Fibroblast of skin of right biceps (primary cell): ENCODE measurements at places on chromosomes 6 and 20.

- DNase-seq: peak; percentile 69
Observed at GRCh38 chr6:42197555-42198362, 3.0 kb upstream of the GUCA1B start.

- peak; percentile 28 for DNase-seq
Observed at GRCh38 chr6:84220809-84221409, 6.5 kb downstream of the CEP162 start.

DNA sequence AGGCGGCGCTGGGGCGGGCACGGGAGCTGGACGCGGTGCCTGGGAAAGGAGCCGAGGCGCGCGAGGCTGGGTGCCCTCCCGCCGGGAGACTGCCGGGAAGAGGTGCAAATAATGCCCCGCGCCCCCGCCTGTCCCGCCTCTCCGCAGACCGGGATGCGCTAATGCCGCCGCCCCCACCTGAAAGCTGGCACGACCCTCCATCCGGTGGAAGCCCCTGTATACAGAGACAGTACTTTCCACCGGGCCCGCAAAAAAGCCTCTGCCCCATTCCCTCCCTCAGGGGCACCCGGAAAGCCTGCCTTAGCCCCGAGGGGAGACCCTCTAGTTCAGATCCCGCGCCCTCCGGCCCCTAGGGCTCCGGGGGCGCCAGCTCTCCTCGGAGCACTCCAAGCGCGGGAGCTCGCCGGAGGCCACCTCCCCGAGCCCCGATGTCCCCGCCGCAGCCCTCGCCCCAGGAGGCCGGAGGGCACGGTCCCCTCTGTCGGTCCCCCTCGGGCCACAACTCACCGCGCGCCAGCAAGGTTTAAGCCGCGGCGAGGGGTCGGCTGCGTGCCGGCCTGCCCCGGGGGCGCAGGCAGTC lies 1.2 kb downstream of the GRM4 start:
- no peak for DNase-seq

GRCh38 chr20:22818636-22819035 lies 216.5 kb upstream of the SSTR4 start:
- DNase-seq: no peak

DNA sequence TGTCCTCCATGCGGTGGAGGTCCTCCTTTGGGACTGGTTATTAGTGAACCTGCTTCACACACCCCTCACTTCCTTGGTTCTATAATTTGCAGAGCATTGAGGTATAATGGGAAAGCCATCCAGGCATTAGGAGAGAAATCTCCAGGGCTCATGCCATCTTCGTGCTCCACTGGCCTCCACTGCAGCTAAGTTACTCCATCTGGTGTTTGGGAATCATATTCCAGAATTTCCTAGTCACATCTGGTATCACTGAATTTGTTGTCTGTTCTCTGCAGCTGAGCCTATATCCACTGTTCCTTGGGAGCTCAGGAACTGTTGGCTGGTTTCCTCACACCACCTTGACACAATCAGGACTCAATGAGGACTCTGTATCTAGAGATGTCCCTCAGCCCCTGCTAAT lies 173.0 kb upstream of the TSHZ2 start:
- no peak for DNase-seq

DNA sequence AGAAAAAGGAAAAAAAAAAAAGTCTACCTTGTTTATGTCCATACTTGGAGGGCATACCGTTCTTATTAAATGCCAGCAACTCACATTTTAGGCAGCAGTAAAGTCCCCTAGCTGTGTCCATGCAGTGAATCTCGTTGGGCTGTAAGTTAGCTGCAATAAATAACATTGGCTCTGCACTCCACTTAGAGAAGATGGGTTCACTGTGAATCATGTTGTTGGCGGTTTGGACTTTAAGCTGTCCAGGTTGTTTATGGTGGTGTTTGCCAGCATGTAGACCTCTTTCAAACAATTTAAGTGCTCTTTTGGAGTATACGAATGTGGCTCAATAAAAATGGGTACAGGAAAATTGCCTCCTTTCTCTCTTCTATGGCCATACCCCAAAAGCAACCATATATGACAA lies 127.4 kb downstream of the ZNF217 start:
- no peak for DNase-seq

DNA sequence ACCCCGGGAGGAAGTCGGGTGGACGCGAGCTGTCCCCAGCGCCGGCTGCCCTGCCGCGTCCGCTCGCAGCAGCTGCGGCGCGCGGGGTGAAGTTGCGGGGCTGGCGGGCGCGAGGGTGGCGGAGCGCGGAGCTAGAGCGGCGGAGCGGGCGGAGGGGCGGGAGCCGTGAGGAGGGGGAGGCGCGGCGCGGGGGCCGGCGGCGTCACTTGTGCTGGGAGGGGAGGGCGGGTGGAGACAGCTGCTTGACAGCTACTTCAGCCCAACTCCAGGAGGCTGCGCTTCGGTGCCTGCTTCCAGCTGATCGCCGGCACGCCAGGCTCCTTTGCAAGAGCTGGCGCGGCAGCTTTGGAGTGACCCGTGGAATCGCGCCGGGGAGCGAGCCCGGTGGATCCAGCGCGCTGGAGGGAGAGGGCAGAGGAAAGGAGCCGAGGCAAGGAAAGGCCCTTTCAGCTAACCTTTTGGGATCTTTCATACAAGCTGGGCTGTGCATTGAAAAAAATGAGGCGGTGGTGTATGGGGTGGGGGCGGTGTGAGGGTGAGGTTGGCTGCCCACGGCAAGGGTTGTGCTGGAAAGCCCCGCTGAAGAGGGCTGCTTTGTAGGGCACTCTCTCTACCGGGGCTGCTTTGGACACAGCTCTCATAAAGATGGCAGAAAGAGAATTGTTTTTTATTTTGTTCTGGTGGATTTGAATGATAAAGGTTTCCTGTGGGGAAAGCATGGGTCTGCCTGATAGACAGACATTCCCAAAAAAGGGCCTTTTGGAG lies 24.6 kb downstream of the RIPOR2 start:
- DNase-seq: peak; percentile 48

GRCh38 chr6:21438237-21438985 lies 155.1 kb upstream of the SOX4 start:
- DNase-seq: peak; percentile 26

- no peak for DNase-seq
Observed at GRCh38 chr20:50416269-50417022, 93.7 kb upstream of the PTPN1 start.

DNA sequence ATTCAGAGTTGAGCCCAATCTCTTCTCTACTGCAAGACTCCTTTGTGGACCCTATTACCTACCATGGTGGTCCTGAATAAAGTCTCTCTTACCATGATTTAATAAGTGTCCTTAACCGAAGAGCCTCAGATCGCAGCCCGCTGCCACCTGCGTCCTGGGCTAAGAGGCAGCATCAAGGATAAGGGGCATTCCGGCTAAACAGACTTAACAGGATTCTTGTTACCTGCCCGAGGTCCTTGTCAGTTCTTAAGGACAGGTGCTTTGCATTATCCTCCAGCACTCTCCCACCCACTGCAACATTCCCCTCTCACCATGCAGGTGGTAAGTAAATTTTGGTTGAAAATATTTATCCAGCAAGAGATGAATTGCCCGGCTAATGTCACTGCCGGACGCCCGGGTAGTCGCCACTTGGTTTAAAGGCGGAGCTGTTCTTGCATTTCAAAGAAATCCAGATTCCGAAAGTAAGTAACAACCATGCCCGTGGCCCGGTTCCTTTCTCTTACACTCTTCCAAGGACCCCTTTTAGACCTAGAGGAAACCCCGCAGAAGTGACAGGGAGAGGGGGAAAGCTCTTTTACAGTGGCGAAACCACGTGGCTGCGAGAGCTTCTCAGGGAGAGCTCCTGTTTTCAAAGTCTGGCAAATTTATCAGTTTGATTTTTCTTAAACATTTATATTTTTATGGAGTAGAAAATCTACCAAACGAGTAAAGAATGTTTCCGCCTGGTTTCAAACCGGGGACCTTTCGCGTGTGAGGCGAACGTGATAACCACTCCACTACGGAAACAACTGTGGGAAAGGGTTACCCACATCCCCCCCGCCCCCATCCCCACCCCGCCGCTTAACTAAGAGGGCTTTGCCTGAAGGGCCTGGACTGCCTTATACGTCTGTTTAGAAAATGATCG lies 41.9 kb upstream of the PRSS16 start:
- peak; percentile 10 for DNase-seq

GRCh38 chr6:15744818-15745402 lies 82.1 kb upstream of the DTNBP1 start:
- DNase-seq: no peak

DNA sequence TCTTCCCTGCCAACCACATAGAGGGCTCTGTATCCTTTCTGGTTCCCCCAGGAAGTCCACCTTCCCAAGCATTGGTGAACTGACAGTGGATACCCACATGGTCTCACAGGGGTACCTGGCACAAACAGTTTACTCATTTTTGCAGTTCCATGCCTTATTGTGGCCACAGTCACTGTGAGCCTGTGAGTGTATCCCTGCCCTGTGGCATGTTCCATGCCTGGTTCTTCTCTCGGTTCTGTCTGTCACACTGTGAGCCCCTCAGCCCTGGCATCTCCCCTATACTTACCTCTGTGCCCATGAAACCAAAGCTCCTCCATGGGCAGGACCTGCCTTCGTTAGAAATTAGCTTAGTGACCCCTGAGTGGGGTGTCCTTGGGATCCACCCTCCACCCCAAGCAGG lies 107.8 kb downstream of the TOX2 start:
- no peak for DNase-seq

GRCh38 chr6:117156741-117157140 lies 108.6 kb upstream of the VGLL2 start:
- DNase-seq: no peak

GRCh38 chr6:17031961-17032360 lies 69.9 kb upstream of the STMND1 start:
- DNase-seq: no peak

GRCh38 chr6:12767016-12767415 lies 50.4 kb downstream of the PHACTR1 start:
- DNase-seq: no peak

DNA sequence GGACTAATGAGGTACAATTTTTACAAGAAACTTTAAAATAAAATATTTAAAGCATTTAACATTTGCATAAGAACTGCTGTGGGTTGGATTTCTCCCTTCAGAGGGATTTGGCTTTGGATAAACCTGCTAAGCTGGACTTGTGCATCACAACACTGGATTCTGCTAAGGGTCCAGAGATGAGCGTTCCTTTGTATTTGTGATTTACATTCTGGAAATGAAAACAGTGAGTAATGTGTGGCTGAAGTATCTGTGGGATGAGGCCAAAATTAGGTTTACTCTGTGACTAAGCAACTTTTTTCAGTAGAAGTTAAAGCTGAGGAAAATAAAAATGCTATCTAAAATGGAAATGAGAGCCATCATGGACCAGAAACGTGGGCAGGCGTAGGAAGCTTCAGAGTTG lies 494.3 kb downstream of the EPM2A start:
- peak; percentile 67 for DNase-seq

GRCh38 chr6:157627195-157627966 lies 195.7 kb upstream of the SNX9 start:
- no peak for DNase-seq

- DNase-seq: no peak
Observed at GRCh38 chr6:137815692-137816091, 51.4 kb upstream of the TNFAIP3 start.

DNA sequence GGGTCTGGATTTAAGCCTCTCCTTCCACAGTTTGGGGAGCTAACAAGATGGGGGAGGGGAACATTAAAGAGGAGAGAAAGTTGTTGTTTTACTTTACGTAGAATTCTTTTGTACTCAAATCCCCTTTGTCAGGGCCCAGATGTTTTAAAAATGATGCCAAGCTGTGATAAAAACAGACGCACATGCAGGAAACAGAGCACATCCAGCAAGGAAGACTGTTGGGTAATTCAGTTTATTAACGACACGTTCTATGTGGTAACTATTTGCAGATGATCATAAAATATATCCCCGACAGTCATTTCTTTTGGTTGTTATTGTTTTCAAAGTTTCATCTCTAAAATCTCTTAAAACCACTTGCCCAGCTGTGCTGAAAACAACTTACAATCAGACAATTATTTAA lies 307.0 kb upstream of the PRDM1 start:
- no peak for DNase-seq

DNA sequence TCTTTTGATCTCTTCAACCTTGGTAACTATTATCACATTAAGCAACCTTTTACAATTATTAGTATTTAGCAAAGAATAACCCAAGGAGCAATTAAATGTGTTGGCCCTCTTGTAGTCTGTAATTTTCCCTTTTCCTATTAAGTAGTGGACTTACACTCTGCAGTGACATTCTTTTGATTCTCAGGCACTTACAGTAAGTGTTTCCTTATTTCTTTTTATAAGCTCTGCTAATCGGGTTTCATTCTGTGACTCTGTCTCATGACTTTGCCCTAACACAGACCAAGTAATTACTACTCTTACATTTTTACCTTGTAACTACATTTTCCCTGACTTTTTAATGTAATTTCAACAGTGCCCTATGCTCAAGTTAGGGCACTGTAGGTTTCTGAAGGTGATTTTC lies 104.0 kb upstream of the EPHA7 start:
- DNase-seq: no peak

DNA sequence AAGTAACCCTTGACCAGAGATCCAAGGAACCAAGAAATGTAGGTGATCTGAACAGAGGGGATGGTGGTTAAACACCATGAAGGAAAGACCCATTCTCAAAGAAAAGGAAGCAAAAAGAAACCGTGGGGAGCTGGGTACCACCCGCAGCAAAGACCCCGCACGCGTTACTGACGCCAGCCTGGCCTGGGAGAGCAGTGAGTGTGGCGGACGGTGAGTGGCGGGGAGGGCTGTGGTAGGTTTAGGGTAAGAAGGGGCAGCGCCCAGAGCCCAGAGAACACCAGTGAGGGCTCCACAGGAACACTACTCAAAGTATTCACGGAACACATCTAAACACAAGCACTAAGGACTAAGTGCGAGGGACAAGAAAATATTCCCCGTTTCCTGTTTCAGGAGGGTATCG lies 4.2 kb downstream of the GMEB2 start:
- no peak for DNase-seq

GRCh38 chr6:46090115-46091079 lies 39.4 kb upstream of the ENPP4 start:
- DNase-seq: peak; percentile 52

GRCh38 chr6:34249469-34250261 lies 859 bp upstream of the SMIM29 start:
- no peak for DNase-seq

DNA sequence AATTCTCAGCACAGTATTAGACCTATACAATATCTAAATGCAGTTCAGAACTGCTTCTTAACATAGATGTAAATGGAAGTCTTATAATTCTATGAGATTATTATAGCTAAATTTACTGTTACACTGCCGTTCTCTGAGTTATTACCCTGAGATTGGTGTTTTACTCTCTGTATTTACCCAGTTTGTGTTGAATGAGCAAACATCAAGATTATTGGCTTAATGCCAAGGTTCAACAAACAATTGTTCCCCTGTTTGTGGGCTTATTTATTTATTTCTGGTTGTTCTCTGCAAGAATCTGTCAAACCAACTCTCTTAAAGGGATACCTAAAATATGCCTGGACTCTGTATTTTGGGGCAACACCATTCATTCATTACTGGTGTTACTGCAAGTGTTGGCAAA lies 5.2 kb upstream of the STMND1 start:
- DNase-seq: no peak

- DNase-seq: no peak
Observed at GRCh38 chr6:89209457-89209856, 7.7 kb downstream of the GABRR1 start.

- DNase-seq: peak; percentile 44
Observed at GRCh38 chr6:118186672-118187567, 279.9 kb downstream of the SLC35F1 start.
